Activated T-helper 2 cell treated with anti-CD3 and anti-CD28 coated beads, Interferon-gamma antibody, Interleukin-2, Interleukin-4, amounts not matched to agents 10 μg/mL and 5 μg/mL and 100 μg/mL, durations not matched to agents 14 hours and 24 hours and 36 hours (primary cell): ENCODE measurements at places on chromosomes 12 and 14.

DNA sequence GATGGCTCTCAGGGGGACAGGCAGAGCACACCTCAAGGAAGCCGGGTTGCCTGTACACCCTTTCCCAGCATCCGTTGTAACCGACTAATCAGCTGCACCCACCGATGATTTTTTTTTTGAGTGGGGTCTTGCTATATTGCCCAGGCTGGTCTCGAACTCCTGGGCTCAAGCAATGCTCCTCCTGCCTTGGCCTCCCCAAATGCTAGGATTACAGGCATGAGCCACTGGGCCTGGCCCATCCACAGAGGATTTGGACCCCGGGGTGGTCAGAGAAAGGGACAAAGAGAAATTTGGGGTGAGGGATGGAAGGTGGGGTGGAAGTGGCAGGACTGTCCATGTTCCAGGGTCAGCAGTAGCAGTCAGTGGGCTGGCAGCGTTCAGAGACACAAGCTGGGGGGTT, 43.3 kb upstream of the PPP1CC start:
- DNase-seq, result no peak

GRCh38 chr12:42469355-42470175, 120.0 kb downstream of the PRICKLE1 start:
- no peak for DNase-seq

GRCh38 chr14:104576232-104576969, 3.2 kb upstream of the C14orf180 start:
- no peak for DNase-seq

DNA sequence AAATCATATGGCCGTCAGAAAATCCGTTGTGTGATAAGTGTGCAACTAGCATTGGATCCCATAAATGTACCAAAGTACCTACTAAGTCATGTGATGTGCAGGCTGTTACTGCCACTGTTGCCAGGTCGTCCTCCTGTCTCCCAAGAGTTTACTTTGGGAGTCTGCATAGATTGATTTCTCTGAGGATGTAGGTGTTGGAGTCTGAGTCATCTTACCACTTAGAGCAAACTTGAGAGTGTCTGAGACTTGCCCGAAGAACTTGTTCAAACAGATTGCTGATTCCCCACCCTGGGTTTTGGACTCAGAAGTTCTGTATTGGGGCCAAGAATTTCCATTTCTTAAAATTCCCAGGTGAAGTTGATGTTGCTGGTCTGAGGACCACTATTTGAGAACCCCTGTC, 11.4 kb downstream of the TMX1 start:
- DNase-seq, result no peak
